T1000 (cell line): ENCODE measurements at places on chromosomes 12 and 14.

DNA sequence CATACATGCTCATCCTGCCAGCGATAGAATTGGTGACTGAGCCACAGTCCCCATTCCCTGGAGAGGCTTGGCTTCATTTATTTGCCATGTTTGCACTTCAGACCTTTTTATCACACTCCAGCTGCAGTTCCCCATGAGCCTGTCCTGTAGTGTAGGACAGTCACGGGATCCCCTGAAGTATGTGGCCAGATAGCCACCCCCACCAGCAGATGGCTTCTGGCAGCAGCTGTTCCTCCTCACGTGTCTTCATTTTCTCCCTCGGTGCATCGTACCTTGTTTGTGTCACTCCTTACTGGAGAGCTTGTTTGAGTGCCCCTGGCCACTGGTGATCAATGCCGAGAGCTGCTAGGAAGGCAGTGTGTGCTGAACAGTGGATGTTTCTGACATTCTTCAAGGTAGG is 40.2 kb downstream of the UBE3B start:
- DNase-seq = no peak

- no peak for DNase-seq
These were observed 13.1 kb downstream of the MYBPC1 start for GRCh38 chr12:101607894-101608293.

- DNase-seq = no peak
These were observed 22.9 kb downstream of the RTN1 start for GRCh38 chr14:59847711-59848110.

DNA sequence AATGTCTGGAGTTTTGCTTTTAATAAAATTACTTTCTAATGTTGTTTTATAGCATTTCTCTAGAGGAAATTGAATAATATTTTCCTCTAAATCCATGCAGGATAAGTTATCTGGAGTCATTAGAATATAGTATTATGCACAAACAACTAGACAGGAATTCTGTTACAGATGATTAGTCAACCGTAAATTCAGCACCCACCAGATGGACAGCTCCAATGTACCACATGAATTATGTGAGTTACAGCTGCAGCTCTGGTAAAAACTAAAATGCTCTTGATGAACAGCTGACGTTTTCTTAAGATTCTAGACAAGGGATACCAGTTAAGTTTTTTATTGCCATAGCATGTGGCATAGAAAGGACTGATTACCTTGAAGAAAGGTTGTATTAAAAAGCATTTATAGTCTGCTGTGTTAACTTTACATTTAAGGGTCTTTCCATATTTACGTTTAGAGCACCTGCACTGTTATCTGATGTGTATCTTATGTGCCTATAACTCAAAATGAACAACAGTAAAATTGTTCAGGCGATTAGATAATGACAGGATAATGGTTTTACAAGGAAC is 321.4 kb upstream of the LRFN5 start:
- DNase-seq = no peak

- no peak for DNase-seq
These were observed 26.2 kb upstream of the CHPT1 start for GRCh38 chr12:101671157-101671791.

- DNase-seq = no peak
These were observed 338.8 kb downstream of the DPF3 start for GRCh38 chr14:72554994-72555608.

DNA sequence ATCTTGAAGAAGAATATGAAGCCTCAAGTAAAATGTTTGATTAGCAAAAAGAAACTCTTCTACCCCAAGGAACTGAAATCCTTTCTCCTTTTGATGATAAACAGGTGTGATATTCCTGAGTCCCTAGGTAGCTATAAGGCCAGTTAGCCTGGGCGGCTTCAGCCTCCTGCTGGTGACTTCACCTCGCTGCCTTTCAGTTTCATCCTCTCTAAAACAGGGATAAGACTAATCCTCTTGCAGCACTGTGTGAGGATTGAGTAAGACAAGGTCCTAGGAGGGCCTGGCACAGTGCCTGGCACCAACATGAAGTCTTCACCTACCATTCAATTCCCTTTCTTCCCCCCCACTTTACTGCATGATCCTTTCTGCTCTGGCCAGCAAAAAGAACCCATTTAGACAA is 42.1 kb downstream of the CIT start:
- no peak for DNase-seq

DNA sequence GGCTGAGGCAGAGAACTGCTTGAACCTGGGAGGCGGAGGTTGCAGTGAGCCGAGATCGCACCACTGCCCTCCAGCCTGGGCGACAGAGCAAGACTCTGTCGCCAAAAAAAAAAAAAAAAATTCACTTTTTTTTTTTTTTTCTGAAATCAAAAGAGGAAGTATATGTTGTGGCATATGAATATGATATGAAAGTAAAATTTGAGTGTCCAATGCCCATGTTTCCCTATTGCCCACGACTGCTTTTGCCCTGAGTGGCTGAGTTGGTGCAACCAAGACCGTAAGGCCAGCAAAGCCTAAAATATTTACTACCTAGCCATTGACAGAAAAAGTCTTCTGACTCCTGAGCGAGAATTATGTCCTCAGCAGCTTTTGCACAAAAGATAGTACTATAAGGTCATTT is 101.7 kb upstream of the PARP11 start:
- no peak for DNase-seq
